SW 1271 (cell line): ENCODE measurements at places on chromosomes 7 and 10.

DNA sequence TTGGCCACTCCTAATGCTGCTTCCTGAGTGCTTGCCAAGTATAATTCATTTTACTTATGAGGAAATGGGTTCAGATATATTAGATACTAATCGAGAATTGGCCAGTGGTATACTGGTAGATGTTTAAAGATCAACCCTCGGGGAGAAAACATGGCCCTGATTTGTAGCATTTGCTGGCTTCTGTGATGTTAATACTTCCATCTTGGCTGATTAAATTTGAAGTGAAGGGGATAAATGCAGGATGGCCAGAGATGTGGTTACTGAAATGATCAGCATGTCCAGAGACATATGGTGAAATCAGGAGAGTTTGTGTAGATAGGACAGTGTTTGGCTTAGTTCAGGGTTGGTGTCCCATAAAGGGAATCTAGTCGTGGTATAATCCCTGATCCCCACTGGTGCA, 11.2 kb downstream of the UBE2D4 start:
- DNase-seq: no peak

DNA sequence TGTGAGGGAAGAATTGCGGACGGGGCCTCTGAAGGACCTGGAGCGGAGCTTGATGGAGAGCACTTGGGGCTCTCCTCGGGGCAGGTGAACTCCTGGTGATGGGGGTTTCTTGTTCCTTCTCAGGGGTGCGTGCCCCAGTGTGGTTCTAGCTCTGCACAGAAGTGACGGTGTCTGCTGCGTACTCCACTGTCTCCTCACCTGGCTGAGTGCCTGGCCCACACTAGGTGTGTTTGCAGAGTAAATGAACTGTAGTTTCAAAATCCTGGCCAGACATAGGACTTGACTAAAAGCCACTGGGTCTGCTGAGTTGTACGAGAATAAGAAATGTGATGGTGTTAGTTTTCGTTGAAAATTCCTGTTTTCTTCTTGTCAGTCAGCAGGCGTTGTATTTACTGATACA, 35.6 kb downstream of the DYNC2I1 start:
- DNase-seq: no peak

DNA sequence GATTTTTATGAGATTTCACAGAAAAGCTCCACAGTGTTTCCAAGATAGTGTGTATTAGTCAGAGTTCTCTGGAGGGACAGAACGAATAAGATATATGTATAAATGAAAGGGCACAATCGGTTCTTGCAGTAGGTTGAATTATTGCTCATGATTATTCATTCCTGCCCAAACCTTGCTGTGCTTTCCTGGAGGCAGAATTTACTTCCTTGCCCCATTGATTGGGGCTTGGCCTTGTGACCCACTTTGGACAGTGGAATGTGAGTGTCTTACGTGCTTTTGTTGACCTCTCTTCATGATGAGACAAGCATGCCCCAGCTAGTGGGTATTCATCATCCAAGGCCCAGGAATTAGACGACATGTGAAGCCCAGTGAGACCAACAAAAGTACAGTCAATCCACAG, 53.0 kb upstream of the ABCB5 start:
- no peak for DNase-seq

DNA sequence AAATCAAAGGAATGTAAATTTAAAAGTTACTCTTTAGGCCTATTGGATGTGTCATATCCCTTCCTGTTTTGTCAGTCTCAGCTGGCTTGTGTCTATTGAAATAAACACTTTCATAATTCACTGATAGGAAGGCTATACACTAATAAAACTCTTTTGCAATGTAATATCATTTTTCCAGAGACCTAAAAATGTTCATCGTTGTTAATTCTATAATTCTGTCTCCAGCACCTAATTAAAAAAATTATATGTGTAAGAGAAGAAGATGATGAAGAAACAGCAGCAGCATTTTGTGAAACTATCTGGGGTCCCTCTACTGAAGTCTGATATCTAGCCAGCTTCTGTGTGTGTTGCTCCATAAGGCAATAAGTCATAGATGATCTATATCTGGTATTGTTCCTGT, 602.7 kb downstream of the ETV1 start:
- DNase-seq: no peak

DNA sequence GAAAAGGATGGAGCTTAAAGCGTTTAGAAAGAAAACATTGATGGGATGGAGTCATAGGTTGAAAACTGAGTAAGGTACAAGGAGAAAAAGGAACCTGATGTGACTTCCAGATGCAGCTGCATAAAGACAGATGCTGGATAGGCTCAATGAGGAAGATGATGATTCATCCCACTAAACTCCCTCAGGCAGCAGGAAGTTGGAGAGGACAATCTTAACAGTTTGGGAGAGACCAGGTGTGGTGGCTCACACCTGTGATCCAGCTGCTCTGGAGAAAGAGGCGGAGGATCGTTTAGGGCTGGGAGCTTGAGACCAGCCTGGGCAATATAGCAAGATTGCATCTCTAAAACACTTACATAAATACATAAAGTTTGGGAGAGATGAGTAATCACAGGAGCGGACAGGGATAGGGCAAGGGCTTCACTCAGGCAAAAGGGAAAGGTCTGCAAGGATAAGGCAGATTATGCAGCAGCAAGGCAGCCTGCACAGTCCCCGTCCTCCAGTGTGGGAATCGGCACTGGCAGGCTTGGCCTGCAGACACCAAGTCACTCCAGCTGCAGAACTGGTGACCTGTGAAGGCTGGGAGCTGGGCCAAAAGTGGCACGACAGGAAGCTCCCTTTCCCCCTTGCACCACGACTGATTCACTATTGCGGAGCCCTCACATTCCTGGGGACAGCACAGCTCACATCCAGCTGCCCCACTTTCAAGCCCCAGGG, 438.5 kb downstream of the GRID1 start:
- no peak for DNase-seq

DNA sequence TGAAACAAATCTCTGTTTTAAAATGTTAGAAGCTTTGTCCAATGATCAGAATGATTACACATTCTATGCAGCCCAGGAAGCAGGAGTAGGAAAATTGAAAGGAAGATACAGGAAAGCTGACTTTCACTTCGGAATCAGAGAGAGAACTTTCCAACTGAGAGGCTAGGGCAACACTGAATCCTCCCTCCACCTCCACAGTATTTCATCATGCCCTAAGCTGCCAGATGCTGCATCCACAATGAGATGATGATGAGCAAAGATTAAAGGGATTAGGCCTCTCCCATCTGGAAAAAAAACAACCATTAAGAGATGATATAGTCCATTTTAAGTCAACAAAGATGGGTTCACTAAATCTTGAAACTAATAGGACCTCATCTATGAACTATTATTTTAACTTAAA, 215.6 kb downstream of the GPR37 start:
- no peak for DNase-seq

DNA sequence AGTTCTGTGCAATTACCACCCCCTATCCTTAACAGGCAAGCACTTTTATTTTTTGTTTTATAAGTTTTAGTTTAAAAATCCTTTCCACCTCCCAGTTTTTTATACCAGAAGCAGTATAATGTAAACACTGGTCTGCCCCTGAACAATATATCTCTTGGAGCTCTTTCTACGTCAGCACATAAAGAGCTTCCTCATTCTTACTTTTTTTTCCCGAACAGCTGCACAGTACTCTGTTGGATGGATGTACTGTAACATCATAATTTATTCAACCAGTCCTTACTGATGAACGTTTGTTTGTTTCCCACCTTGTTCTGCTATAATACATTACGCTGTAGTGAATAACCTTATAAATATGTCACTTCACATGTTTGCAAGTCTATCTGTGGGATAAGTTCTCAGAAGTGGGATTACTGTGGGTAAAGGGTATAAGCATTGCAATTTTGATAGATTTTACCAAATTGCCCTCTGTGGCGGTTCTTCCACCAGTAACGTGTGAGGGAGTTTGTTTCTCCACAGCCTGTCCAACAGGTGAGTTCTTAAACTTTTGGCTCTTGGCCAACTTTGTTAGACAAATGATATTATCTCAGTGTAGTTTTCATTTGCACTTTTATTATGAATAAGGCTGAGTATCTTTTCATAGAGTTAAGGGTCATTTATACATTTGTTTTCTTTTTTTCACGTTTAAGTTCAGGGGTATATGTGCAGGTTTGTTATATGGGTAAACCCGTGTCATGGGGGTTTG, 32.8 kb downstream of the ADRA2A start:
- no peak for DNase-seq
